EH (cell line): ENCODE measurements at places on chromosomes 6 and 20.

GRCh38 chr6:70110126-70111022, 192.5 kb downstream of the COL9A1 start:
- no peak for DNase-seq

GRCh38 chr6:158322724-158323560, 10.7 kb downstream of the TULP4 start:
- DNase-seq, result peak; percentile 72

- DNase-seq, result peak; percentile 22
Measured at GRCh38 chr6:52285177-52286068, 881 bp upstream of the MCM3 start.

- peak; percentile 55 for DNase-seq
Measured at GRCh38 chr6:17098538-17098937, 3.3 kb upstream of the STMND1 start.

GRCh38 chr6:147821295-147821897, 312.9 kb downstream of the SAMD5 start:
- no peak for DNase-seq

DNA sequence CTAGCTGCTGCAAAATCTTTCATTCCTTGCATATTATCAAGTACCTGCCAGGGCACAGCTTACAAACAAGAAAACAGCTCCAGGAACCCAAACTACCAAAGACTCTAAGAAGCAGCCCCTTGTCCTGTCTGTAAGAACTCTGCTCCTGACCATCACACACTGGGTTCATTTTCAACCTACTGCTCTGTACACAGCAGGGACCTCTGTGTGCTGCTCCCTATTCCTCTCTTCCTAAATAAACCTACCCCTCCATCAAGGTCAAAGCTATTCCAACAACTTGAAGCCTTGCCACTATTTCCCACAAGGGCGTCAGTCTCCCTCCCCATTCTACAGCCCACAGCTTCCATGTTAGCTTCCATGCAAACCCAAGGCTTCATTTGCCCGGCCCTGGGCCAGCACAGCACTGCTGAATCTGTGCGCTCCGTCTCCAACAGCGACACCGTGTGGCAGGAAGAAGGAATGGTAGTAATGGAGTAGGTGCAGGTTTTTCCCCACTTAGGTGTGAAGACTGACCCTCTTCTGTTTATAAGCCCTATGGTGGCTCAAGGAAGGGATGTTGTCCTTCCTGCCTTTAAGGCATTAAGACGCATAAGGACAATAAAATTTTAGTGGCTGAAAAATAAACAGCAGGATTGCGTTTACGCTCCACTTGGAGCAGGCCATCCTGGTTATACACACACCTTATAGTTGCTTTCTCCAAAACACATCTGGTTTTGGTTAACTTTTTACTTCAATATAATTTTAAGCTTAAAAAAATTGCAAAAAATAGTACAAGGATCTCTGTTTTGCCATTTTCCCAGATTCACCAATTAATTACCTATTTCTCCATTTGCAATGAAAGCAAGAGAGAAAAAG, 115.2 kb upstream of the NXT1 start:
- DNase-seq, result peak; percentile 63

GRCh38 chr6:106805771-106806170, 168.8 kb downstream of the CD24 start:
- no peak for DNase-seq

GRCh38 chr20:63006540-63007359, at the start of gene BHLHE23:
TSS of gene BHLHE23 (minus strand) at chr20:63006964. CDS start at chr20:63006774, 190 bp downstream.
- DNase-seq, result no peak
